ENCODE measurements at places on chromosomes 16 and 17.

DNA sequence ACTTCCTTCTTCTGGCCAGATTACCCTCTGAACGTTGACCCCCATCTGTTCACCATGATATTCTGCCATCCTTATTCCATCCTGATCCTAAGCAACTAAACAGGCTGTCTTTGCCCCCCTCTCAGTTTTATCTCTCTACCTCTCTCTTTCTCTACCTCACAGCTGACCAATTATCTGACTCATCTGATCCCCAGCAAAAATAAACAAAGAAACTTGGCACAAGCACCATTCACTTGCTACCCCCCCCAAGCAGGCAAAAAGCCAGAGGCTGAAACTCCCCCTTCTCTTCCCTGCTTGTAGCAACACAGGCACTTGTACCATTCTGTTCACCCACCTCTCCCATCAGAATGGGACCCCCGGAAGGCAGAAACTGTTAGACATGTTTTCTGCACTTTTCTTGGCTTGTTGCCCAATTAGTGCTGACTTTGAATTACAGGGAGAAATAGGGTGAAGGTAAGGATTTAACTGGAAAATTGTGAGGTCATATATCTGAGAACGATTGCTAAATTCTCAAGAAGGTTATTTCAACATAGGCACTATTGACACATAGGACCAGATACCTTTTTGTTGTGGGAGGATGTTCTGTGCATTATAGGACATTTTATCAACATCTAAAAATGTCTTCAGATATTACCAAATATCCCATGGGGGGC, 163.2 kb downstream of the TOX3 start:
- no peak for DNase-seq

- DNase-seq, result no peak
These were observed 7.1 kb downstream of the MRM3 start for GRCh38 chr17:789160-789840.

- DNase-seq, result peak; percentile 63
These were observed 57.8 kb upstream of the TEX2 start for GRCh38 chr17:64320613-64321553.

DNA sequence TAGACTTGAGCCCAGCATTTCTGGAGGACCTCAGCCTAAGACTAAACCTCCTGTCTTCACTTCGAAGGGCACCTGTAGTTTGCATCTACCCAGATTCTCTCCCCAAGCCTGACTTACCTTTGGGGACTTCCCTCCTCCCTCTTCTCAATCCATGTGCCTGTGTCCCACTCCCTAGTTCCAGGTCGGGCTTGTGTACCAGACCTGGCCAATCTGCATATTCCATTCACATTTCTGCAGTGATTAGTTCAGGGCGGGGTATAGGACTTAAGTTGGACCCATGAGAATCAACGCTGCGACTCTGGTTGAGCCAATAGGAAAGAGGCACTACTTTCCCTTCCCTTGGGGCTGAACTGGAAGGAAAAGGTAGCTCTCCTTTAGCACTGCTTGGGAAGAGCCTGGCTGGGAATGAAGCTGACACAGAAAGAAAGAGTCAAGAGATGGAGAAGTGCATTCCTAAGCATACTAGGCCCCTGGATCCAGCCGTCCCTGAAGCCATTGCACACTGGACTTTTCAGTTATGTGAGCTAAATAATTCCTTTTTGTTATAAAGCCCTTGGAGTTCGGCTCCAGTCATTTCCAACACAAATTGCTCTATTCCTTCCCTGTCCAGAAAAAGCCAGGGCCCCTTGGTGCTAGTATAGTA, 2.5 kb downstream of the TRADD start:
- no peak for DNase-seq

DNA sequence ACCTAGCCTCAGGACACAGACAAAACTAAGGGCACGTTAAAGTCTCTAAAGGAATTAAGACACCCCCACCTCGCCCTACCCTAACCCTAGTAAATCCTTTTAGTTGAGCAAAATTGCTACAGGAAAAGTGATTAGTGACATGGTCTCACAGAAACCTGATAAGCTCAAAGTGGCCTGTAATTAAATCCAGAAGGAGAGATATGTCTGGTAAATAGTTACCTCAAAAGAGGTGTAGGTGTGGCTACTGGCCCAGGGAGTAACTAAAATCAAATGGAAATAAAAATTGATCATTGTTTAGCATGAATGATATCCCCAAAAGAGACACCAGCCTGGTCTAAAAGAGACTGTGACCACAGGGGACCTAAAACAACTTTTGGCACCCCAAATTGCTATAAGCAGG, 168.3 kb downstream of the SLC39A11 start:
- DNase-seq, result no peak

- DNase-seq, result no peak
These were observed 19.9 kb downstream of the PSME3IP1 start for GRCh38 chr16:57165938-57166337.

DNA sequence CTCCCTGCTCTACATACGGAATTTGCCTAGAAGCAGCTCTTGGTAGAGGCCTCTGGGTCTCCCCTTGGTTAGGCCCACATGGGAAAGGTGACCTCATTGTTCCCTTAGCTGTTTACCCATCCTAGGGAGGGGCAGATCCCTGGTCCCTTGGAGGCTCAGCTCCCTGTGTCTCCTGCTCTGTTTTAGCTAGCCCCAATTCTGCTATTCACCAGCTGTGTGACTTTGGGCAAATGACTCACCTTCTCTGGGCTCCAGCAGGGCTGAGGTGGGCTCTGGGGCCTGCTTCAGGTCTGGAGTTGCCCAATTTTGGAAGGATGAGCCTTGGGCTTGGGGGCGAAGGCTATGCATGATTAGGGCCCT, 3.9 kb downstream of the ABCC3 start:
- DNase-seq, result no peak

GRCh38 chr17:588519-588918, 126.1 kb downstream of the VPS53 start:
- no peak for DNase-seq

DNA sequence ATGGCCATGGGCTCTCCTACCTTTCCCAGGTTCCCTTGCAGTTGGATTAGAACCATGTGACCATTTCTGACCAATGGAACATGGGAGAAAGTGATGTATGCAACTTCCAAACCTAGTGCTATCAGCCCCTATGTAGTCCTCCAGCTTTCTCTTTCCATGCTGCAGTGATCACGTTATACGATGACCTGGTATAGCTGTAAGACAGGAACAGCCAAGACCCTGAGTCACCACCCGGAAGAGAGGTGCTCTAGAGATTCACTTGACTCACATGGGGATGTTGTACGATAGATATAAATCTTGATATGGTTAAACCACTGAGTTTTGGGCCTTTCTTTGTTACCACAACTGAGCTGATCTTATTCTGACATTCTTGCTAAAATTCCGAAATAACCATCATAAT, 65.1 kb downstream of the NOG start:
- no peak for DNase-seq

- DNase-seq, result no peak
These were observed 123.1 kb downstream of the C16orf78 start for GRCh38 chr16:49496656-49497055.

- DNase-seq, result no peak
These were observed 7.3 kb downstream of the FASN start for GRCh38 chr17:82090549-82091263.

All from D721Med (cell line).